Stimulated activated CD8-positive, alpha-beta memory T cell treated with anti-CD3 and anti-CD28 coated beads, Interleukin-7, amount 100 ng/mL, for 1 hour (primary cell): ENCODE measurements at places on chromosomes 13 and 19.

DNA sequence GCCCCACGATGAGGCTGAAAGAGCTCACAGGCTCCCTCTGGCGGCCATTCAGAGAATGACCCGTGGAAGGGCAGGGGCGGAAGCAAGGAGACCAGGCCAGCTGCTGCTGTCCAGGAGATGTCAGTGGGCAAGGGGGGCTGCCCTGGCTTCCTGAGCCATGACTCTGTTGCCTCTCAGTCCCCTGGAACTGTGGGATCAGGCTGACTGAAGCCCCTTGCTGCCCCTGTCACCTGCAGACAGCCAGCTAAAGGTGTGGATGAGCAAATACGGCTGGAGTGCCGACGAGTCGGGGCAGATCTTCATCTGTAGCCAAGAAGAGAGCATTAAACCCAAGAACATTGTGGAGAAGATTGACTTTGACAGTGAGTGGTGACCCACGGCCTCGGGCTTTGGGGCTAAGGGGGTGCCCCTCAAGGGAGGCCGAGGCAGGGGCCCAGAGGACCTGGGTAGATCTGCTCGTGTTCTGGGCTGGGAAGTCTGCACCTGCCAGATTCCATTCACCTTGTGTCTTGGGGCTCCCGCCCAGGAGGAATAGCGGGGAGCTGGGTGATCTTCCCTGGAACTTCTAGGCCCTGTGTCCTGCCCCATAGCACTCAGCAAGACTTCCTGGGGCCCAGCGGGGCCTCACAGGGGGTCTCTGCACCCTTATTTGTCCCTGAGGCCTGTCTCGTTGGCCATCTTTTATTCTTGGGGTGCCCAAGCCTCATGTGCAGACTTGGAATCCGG lies 12.5 kb upstream of the ACTN4 start:
- DNase-seq = peak; percentile 50

- no peak for DNase-seq
Observed at GRCh38 chr19:31529121-31529520, 179.9 kb upstream of the TSHZ3 start.

DNA sequence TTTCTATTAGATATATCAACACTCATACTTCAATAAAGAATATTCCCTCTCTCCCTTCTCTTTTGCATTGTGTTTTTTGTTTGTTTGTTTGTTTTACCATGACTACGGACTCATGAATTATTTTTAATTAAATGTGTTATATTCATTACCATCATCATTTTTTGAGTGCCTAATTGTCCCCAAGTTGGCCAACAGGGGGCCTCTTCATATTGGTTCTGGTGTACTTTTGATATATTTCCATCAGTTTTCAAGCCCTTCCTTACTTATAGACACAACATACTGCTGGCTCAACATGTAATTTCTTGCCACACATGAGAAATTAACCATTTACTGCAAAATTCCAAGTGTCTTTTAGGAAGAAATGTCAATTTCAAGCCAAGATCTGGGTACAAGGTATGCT lies 54.5 kb upstream of the GPC6 start:
- DNase-seq = no peak

- no peak for DNase-seq
Observed at GRCh38 chr13:113852536-113853517, 11.0 kb downstream of the GAS6 start.

GRCh38 chr19:10593820-10594637 lies 6.9 kb upstream of the AP1M2 start:
- DNase-seq = no peak

DNA sequence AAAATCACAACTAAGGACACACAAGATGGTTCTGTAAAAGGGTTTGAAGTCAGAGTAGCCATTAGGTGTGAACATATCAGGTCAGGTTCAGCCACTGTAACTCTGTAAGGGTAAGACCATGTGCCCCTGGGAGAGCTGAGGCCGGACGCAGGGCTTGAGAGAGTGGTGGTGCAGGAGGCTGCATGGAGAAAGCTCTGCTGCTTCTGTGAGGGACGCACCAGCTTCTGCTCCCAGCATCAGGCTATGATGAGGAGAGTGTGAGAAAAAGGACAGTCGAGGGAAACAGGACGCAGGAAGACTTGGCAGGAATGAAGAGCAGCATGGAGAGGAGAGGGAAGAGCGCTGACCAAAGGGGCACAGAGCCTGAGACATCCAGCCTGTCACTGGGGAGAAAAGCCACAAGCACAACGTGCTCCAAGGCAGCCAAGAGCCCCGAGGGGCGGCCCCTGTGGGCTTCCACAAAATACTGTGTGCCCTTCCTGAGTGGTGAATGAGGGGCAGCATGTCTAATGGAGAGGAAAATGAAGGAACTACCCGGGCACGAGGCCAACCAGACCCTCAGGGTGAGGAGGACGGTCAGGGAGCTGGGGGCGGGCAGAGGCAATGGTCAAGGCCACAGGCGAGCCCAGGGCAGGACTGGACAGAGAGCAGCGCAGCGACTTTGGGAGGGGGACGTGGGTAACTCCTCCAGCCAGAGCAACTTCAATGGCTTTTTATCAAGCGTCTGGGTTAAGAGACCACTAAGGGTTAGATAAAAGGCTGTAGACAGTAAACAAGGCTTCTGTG lies 107.7 kb downstream of the COL4A1 start:
- DNase-seq = no peak

GRCh38 chr13:42539670-42540069 lies 34.3 kb upstream of the TNFSF11 start:
- DNase-seq = no peak

DNA sequence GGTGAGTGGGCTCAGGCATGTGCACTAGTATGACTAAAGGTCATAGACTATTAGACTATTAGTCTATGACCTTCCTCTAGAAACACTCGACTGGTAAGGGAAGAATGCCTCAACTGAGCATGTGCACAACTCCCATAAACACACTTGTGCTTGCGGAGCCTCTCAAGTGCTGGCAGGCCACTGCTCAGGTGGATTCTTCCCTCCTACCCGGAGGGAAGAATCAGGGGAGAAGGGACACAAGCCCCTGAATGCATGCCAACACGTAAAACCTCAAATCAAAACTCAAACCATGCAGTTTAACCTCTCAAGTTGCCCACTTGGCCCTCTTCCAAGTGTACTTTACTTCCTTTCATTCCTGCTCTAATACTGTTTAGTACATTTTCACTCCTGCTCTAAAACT lies 287.6 kb upstream of the SGCG start:
- no peak for DNase-seq
